ENCODE measurements at places on chromosomes 6 and 20.

DNA sequence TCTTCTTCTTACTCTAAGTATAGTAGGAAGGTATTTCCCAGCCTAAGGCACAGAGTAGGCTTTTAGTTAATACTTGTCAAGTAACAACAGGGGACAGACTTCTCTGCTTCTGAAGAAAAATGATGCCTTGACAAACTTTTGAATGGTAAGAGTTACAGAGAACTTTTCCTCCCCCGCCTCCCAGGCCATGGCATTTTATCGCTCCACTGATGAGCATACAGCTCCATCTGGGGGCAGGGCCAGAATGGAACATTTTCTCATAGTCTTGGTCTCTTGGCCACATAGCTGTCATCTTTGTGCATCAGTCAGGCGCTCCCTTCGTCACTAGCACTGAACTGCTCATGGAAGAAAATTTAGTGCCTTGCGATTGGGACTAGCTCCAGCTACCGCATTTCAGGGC is 1066.8 kb upstream of the CITED2 start:
- DNase-seq = no peak

DNA sequence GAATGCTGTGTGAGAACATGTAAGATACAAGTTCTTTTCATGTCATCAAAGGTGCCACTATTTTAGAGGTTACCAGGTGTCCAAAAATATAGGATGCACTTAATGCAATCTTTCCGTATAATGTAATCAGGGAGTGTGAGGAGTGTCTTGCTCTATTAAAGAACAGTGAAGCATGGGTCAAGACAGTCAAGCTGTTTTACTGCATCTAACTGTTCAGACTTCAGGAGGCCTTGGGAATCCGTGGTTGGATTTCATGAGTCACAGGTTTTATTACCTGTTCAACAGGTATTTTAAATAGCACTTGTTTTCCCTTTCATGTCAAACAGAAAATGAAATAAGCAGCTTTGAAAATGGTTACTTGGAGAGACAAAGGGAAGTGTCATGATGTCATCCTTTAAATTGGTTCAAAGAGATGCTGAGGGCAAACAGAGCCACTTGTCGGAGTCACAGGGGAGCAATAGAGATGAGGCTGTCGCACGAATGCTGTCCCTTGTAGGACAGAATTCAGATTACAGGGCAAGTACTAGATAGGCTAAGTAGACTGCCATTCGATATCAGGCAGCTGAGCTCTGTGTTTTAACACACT is 621.5 kb downstream of the QKI start:
- DNase-seq = no peak

- DNase-seq = no peak
Measured at GRCh38 chr20:57525328-57526086, 567 bp upstream of the CTCFL start.

- DNase-seq = no peak
Measured at GRCh38 chr6:16446273-16446672, 207.9 kb downstream of the GMPR start.

GRCh38 chr20:9808166-9808565 is 30.7 kb downstream of the PAK5 start:
- no peak for DNase-seq

DNA sequence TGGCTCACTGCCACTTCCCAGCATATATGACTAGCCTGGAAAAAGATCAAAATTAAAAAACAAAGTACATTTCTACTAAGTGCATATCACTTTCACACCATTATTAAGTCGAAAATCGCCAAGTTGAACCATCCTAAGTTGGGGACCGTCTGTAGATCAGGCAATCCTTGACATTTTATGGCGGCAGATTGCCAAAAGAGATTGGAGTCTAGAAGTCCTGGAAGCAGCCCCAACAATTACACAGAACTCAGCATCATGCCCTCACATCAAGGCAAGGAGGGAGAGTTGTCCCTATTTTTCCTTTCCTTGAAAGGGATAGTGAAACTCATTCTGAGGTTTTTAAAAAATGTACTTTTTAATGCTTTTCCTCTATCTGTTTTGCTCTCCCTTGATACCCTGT is 30.7 kb downstream of the SLC22A3 start:
- DNase-seq = no peak

GRCh38 chr6:7073821-7074525 is 33.8 kb upstream of the RREB1 start:
- DNase-seq = peak; percentile 51

- no peak for DNase-seq
Measured at GRCh38 chr6:26124781-26125685, 37.8 kb downstream of the HFE start.

DNA sequence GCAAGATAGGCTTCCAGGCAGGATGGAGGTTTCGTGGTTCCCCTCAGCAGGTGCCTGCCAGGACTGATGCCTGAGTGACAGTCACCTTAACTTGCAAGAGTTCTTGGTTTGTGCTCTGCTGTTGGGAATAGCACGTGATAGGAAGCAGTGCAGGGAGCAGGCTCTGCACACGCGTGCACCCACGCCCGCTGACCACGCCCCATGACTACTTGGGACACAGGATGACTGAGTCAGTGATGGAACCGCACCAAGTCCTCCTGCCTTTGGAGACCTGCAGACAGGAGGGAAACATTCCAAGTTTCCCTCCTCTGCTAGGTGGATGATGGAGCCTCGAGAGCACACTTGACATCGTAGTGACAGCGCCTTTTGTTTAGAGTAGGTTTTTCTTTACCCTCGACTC is 164.2 kb downstream of the DTNBP1 start:
- DNase-seq = no peak

DNA sequence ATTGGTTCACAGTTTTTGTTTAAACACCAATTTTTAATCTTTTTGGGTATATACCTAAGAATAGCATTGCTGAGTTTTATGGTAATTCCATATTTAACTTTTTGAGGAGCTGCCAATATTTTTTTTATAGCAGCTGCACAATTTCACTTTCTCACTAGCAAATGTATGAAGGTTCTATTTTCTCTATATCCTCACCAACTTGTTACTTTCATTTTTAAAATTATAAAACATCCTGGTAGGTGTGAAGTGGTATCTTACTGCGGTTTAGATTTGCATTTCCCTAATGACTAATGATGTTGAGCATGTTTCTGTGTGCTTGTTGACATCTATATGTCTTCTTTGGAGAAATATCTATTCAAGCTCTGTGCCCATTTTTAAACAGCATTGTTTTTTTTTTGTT is 452.1 kb downstream of the GRIK2 start:
- DNase-seq = no peak

DNA sequence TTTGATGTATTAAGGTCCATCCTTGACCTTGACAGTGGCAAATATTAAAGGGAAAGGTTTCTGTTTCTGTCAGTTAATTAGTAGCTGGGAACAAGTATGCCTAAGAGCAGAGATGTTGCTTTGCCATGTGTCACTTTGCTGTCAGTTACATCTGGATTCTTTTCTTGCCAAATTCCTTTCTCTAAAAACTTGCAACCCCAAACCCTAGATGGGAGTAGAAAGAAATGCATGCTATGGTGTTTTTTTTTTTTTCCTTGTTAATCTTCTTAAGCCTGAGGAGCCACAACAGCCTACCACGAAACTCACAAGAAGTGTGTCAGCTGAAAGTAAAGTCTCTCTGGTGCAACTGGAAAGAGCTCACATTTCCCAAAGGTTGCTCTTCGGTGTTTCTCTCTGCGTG is 18.0 kb upstream of the CLDN20 start:
- DNase-seq = no peak

DNA sequence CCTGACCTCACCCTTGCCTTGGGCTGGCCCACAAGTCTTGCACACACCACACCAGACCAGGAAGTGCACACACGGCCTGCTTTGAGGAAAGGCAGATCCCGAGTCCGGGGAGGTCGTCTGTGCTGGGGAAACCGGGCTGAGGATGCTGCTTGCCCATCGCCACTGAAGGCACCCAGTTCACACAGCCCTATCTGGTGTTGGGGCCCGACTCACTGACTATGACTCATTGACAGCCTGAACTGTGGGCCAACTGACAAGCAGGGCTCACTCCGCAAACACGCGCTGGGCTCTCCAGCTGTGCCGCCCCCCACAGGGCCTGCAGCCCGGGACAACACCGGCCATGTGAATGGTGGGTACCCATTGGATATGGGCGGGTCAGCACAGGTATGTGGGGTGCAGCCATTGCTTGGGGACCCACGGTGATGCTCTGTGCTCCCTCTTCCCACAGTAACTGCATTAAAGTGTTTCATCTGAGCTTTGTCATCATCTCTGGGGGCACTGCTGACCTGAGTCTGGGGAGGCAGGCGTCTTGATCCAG is 1.6 kb downstream of the SAMD10 start:
- DNase-seq = no peak

GRCh38 chr20:4181956-4182945 is 166.9 kb upstream of the RNF24 start:
- DNase-seq = no peak

DNA sequence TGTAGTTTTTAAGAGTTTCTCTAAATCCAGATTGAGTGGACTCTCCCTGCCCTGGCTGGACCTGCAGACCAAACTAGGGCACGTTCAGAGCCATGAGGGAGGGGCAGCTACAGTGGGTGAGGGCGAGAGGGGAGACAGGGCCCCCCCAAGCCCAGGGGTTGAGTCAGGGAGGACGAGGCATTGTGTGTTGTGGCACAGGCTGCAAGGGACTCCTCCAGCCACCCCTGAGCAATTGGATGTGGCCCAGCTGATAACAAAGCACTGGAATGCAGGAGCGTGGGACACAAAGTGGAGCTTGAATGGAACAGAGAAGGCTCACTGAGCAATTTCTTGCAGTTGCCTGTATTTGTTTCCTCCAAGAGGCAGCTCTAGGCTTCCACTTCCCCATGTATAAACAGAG is 43.5 kb upstream of the MYL9 start:
- no peak for DNase-seq

- no peak for DNase-seq
Measured at GRCh38 chr20:32278199-32278643, 770 bp downstream of the KIF3B start.

DNA sequence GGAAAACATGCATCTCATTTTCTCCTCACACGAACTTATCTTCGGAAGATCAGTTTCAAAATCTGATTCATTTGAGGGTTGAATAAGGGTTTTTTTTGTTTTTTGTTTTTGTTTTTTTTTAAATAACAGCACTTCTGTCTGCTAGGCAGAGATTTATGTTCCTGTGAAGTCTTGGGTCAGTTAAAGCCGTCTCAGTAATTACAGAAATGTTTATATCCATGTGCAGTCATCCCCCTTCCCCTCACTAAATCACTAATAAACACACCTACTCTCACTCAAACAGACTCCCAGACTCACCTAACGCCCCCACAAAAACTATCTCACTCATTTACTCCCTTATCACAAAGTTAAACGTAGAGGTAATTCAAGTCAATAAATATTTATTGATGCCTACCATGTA is 214.2 kb upstream of the SUPT3H start:
- DNase-seq = no peak

- DNase-seq = no peak
Measured at GRCh38 chr6:117906507-117906957, 532 bp upstream of the SLC35F1 start.

DNA sequence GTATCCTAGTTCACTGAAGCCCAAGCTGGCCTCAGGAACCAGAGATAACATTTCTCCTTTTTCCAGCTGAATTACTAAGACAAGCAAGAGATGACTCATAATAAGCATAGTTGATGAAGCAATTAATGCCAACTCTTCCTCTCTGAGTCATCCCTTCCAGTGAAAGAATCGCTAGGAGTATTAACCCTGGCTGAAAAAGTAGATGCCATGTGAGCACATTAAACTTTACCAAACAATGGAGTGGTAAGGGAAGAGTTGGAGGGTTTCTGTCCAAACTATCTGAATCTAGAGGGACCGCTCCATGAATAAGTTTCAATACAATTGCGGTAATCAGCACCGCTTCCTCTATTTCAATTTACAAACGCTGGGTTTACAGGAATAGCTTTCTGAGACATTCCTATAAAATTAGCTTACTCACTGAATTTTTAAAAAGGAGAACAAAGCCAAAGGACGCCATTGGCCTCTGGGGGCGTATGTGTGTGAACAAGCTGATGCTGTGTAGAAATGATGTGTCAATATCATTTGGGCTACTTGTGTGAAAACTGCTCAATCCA is 48.3 kb downstream of the ATXN1 start:
- no peak for DNase-seq

GRCh38 chr6:167462514-167463312 is 137.8 kb downstream of the TTLL2 start:
- DNase-seq = no peak

Measured in stimulated activated CD8-positive, alpha-beta memory T cell treated with anti-CD3 and anti-CD28 coated beads, Interleukin-2, amount 100 ng/mL, for 48 hours (primary cell).